SK-MEL-5 (cell line): ENCODE measurements at places on chromosomes 7 and 10. TPM values are rescaled to one million over a fixed set of nuclear protein-coding genes. Genes with fewer than 3 reads are reported as not detected.

GRCh38 chr10:78441694-78442093 is 408.0 kb downstream of the RPS24 start:
- no peak for DNase-seq

DNA sequence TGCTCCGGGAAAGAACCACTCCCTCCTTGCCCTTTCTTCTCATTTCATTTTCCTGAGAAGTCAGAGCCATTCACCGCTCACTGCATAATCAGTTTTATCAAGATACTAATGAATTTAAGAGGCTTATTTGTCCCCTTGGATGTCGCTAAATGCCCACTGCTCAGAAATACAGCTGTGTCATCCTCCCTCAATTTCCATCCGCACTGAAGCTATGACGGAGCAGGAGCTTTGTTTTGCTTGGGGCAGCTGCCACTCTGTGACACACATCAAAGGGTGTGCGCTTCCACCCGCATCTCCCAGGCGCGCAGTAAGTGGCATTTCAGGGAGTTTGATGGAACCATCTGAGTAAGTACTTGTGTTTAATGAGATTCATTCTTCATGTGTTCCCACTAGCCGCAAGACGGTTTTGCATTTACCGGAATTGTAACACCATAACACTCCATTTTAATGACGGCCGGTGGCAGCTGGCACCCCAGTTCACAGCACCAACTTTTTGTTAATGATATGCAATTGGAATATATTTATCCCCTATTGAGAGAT is 103.8 kb upstream of the PARD3 start:
- no peak for DNase-seq

The ECD gene
- total RNA-seq, result 41.5 and 41.7 TPM in 2 replicates

- no peak for DNase-seq
Measured at GRCh38 chr7:134999136-134999535, 12.8 kb downstream of the AGBL3 start.

The CALD1 gene
- total RNA-seq, result 182 TPM in 2 replicates

- DNase-seq, result no peak
Measured at GRCh38 chr10:127215866-127216265, 19.5 kb upstream of the INSYN2A start.

GRCh38 chr7:148609045-148609725 is 18.6 kb downstream of the C7orf33 start:
- no peak for DNase-seq
